Activated CD8-positive, alpha-beta memory T cell treated with anti-CD3 and anti-CD28 coated beads for 4 hours (primary cell): ENCODE measurements at places on chromosomes 12 and 14.

DNA sequence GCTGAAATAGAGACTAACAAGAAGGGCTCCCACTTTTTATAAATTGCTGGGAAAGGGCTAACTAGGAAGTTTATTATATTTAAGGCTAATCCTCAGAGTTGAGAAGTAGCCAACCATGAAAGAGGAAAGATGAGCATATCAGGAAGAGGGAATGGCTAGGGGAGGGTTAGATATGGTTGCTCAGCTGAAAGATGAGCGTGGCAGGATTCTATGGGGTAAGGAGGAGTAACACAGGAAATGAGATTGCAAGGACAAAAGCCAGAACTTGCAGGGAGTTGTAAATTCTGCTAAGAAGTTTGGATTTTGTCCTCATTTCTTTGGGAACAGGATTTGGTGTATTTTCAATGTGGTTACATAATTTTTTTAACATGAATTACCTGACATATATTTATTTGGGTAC is 127.4 kb upstream of the ATP2B1 start:
- no peak for DNase-seq

DNA sequence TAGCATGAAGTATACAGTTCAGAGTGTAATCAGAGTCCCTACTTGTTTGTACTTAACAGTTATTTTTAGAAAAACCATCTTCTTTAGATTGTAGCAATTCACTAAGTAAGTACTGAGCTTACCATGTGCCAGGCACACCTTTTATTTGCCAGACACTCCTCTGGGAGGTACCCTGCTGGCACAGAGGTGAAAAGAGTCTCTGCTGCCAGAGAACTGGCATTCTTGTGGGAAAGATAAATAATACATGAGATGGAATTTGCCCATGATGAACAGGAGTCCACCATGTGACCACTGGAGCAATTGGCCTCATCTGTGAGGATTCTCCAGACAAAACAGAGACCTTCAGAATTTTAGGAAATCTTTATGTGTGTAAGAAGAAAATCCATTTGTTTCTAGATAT is 199.3 kb upstream of the SLC16A7 start:
- no peak for DNase-seq

- DNase-seq: no peak
Measured at GRCh38 chr12:113403435-113404415, at the start of gene SDS. Gene SDS, minus strand, starts transcription at chr12:113403887. Its CDS starts 4,179 bp downstream, at chr12:113399708.

- DNase-seq: no peak
Measured at GRCh38 chr12:86723326-86723725, 467.1 kb upstream of the MGAT4C start.

DNA sequence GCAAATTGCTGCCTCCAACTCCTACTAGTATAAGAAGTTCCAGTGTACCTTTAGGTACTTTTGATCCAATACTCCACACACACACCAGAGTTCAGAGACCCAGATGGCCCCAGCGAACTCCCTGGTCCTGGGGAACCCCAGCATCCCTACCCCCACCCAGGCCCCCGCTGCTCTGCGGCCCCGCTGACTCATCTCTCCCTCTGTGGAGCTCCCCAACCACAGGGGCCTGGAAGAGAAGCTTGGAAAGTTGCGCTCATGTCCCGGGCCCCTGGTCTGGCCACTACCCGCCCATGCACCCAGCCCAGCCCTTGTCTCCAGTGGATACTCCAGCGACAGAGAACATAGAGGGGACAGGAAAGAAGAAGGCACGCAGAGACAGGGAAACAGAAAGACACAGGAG is 4.2 kb upstream of the SP7 start:
- no peak for DNase-seq

DNA sequence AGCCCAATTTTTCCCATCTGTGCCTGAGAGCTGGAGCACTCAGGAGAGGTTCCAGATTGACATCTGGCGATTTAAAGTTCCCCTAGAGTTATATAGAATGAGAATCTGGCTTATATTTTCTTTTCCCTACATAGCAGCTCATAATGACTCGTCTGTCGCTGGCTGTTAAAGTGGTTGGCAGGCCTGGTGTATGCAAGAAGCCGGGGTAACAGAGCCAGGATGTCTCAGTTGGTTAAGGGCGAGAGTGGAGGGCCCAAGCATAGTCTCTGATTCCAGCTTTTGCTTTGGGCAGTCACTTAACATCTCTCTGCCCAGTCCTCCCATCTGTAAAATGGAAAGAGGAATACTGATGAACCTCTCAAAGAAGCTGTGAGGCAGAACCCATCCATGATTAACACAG is 751.6 kb downstream of the NOVA1 start:
- DNase-seq: no peak
